NCI-H82 (cell line): ENCODE measurements at places on chromosomes 13 and 19.
A peak's percentile ranks its signal among the peaks of the same experiment; 100 is the strongest.

- DNase-seq, result no peak
Measured at GRCh38 chr13:106527445-106527801, 8.0 kb downstream of the EFNB2 start.

- DNase-seq, result peak; percentile 38
Measured at GRCh38 chr19:5093948-5094718, 125.2 kb downstream of the KDM4B start.

DNA sequence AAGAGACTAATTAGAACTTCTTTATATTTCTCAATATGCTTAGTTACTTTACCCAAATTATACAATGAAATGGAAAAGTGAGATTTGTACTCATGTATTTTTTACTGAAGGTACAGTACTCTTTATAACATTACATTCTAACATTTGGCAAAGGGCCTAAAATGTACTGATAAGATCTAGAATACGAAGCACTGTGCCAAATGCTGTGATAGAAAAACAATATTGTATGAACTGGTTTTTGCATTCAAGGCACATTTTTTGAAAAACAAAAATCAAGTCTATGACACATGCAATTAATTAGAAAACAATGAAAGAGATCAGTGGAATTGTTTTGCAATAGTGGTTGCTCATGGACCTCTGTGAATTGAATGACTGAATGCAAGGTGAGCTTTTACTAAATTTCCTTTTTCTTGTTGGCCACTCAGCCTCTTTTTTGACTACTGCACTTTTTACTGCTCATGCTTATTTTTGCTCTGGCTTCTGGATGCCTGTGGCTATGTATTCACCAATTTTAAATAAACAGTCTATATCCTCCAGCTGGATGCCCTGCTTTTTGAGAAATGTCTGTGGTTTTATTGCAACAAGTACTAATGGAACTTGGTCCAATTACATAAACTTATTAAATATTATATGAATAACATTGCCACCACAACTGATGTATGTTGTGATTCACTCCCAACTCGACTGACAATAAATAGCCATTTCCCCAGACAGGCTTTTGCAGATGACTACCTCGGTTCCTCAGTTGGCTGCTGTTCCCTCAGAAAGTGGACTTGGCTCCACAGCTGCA, 41.4 kb upstream of the OBI1 start:
- no peak for DNase-seq

GRCh38 chr19:42129399-42130253, 2.6 kb downstream of the POU2F2 start:
- DNase-seq, result peak; percentile 48
